Aorta (tissue), 5 donors: ENCODE measurements at places on chromosomes 4 and X. TPM values are rescaled to one million over a fixed set of nuclear protein-coding genes. Genes with fewer than 3 reads are reported as not detected.

UCP1 gene
- not detected for polyA plus RNA-seq

MTHFD2L gene
- polyA plus RNA-seq = 12.3 TPM

SPANXN3 gene
- not detected for polyA plus RNA-seq

MAPK10 gene
- polyA plus RNA-seq = 19.9 TPM

FAM13A gene
- polyA plus RNA-seq = 9.0 TPM
